CD4-positive, alpha-beta T cell (primary cell): ENCODE measurements at places on chromosomes 11 and 22.

- no peaks in the 10 kb centered on the region for H3K27me3 ChIP-seq
- DNase-seq: no peak
- H3K4me1 ChIP-seq: no peaks in the 10 kb centered on the region
- peaks cover 28% of the 10 kb centered on the region for H3K36me3 ChIP-seq
- H3K27ac ChIP-seq: no peak overlapping the region
These were observed 994 bp downstream of the TAGLN start for GRCh38 chr11:117199916-117200812.

- no peaks in the 10 kb centered on the region for H3K4me1 ChIP-seq
- DNase-seq: no peak
- H3K4me3 ChIP-seq: no peak overlapping the region
- no peak overlapping the region for H3K27ac ChIP-seq
These were observed 517.4 kb downstream of the BUD13 start for GRCh38 chr11:116255321-116255953.

DNA sequence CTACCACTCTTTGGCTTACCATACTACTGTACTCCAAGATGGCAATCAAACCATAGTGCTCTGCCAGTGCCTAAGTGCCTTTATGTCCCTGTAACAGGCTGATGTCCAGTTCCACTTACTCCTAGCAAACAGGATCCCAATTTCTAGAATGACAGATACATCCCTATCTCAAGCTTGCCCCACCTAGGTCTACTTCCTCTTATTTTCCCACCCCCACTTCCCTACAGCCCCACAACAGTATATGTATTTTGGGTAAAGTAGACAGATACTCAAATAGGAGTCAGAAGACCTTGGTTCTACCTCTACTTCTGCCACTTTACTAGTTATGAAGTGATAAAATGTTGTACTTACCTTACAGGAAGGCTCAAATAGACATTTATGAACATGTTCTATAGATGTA lies 24.1 kb downstream of the SIK3 start:
- H3K36me3 ChIP-seq: no peaks in the 10 kb centered on the region
- no peak overlapping the region for H3K27ac ChIP-seq
- no peak overlapping the region for H3K4me3 ChIP-seq
- DNase-seq: no peak
- H3K4me1 ChIP-seq: peaks cover 34% of the 10 kb centered on the region

DNA sequence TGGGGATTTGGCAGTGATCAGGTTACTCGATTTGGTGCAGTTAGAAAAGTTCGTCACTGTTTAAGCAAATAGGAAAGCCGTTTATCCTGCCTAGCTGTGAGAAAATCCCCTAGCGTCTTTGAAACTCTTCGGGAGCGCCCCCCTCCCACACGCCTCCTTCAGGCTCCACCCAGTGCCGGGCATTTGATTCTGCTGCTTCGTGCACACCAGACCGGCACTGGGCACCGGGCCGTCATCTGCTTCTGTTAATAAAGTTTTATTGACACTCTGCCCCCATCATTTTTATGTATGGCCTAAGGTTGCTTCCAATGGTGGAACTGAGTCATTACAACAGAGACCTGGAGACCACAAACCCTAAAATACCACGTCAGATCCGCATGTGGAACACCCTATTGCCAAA lies 50.9 kb downstream of the IGF2 start:
- peaks cover 13% of the 10 kb centered on the region for H3K4me1 ChIP-seq
- DNase-seq: no peak
- H3K36me3 ChIP-seq: no peaks in the 10 kb centered on the region

DNA sequence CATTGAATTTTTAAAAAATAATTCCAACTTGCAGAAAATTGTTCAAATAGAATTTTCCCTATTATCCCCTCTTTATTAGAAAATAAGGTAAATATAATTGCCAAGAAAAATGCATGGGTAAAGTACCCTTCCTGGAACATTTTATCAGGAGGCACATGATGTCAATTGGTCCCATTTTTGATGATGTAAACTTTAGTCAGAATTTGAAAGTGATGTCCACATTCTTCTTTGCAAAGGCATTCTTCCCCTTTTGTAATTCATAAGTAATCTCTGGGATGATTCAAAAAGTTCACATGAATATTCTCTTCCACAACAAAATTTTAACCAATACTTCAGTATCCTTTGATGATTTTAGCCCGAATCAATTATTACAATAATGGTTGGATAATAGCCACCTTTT lies 86.9 kb upstream of the ANO3 start:
- H3K4me3 ChIP-seq: no peak overlapping the region
- H3K36me3 ChIP-seq: no peaks in the 10 kb centered on the region

GRCh38 chr11:118696673-118697226 lies 17.3 kb upstream of the TREH start:
- H3K4me1 ChIP-seq: peaks cover 85% of the 10 kb centered on the region
- H3K4me3 ChIP-seq: no peak overlapping the region
- H3K36me3 ChIP-seq: no peaks in the 10 kb centered on the region
- no peaks in the 10 kb centered on the region for H3K27me3 ChIP-seq
- no peak for DNase-seq
- peak overlapping the region; percentile 16 for H3K27ac ChIP-seq

- H3K36me3 ChIP-seq: no peaks in the 10 kb centered on the region
- no peaks in the 10 kb centered on the region for H3K27me3 ChIP-seq
- H3K27ac ChIP-seq: no peak overlapping the region
- no peaks in the 10 kb centered on the region for H3K4me1 ChIP-seq
These were observed 75.1 kb upstream of the LUZP2 start for GRCh38 chr11:24421766-24422165.

- H3K4me1 ChIP-seq: no peaks in the 10 kb centered on the region
- no peaks in the 10 kb centered on the region for H3K36me3 ChIP-seq
These were observed 190.8 kb downstream of the DSCAML1 start for GRCh38 chr11:117606211-117606610.

- DNase-seq: peak; percentile 33
- H3K36me3 ChIP-seq: no peaks in the 10 kb centered on the region
- peaks cover 38% of the 10 kb centered on the region for H3K27me3 ChIP-seq
- H3K4me3 ChIP-seq: no peak within 1 kb of the TSS
- peaks cover 21% of the 10 kb centered on the region for H3K4me1 ChIP-seq
- H3K27ac ChIP-seq: no peak within 1 kb of the TSS
These were observed at the start of gene SCUBE1 for GRCh38 chr22:43343262-43343669. TSS of gene SCUBE1 (minus strand) at chr22:43343372. CDS start at chr22:43343261, 111 bp downstream.

- no peak overlapping the region for H3K4me3 ChIP-seq
- H3K4me1 ChIP-seq: peaks cover 28% of the 10 kb centered on the region
- H3K36me3 ChIP-seq: no peaks in the 10 kb centered on the region
- H3K27me3 ChIP-seq: no peaks in the 10 kb centered on the region
- DNase-seq: no peak
- H3K27ac ChIP-seq: no peak overlapping the region
These were observed 3.7 kb upstream of the MIEF1 start for GRCh38 chr22:39498368-39498767.

DNA sequence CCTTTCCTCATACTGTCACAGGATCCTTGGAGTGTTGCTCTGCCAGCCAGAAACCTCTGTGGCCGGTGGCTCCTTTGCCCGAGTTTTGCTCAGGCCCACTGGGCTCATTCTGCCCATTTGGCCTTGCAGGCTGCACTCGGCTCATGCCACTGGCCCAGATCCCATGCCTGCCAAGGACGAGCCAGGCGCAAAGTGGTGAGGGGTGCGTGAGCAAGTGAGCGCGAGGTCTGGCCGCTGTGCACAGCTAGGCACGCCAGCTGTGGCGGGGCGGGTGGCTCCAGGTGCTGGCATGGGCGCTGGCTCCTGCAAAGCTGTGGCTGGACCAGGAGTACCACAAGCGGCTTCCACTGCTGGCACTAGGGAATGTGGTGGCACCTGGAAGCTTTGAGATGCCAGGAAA lies 2.8 kb upstream of the RNF141 start:
- peaks cover 13% of the 10 kb centered on the region for H3K4me1 ChIP-seq
- H3K27ac ChIP-seq: no peak overlapping the region
- DNase-seq: no peak
- H3K4me3 ChIP-seq: no peak overlapping the region
- no peaks in the 10 kb centered on the region for H3K36me3 ChIP-seq
- no peaks in the 10 kb centered on the region for H3K27me3 ChIP-seq

GRCh38 chr11:78420255-78420764 lies 2.7 kb upstream of the GAB2 start:
- DNase-seq: peak; percentile 32
- H3K4me1 ChIP-seq: peaks cover 33% of the 10 kb centered on the region
- peaks cover 5% of the 10 kb centered on the region for H3K27me3 ChIP-seq
- no peaks in the 10 kb centered on the region for H3K36me3 ChIP-seq

DNA sequence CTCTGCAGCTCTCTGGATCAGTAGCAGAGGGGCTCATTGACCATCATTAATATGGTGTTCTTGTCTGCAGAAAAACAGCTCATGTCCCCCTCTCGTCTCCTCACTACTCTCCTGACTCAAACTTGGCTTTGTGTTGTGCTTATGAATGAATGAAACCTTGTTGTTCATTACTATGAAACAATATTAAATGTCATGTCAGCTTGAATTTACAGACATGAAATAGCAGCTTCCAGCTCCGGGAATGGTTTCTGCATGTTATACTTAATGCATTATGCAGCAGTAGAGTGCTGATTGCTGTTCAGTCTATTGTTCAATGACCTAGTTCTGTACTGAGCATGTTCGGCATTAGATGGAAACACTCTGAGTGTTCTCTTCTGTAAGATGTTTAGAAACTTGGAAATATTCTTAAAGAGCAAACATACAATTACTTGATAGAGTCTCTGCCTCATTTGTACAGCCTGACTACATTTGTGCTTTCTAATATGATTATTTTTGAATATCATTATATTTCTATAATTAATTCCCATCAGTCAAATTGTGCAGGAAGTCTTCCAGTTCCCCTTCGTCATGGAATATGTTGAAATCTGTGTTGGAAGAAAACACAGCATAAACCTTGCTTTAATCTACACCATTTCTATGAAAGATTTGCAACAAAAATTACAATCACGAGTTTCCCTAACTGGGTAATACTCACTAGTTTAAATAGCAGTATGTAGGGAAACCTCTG lies 340.4 kb downstream of the SOX6 start:
- no peaks in the 10 kb centered on the region for H3K36me3 ChIP-seq
- H3K27ac ChIP-seq: no peak overlapping the region
- no peaks in the 10 kb centered on the region for H3K27me3 ChIP-seq
- DNase-seq: no peak

- H3K27me3 ChIP-seq: no peaks in the 10 kb centered on the region
- H3K4me1 ChIP-seq: peaks cover 73% of the 10 kb centered on the region
These were observed at the start of gene AMPD3 for GRCh38 chr11:10454878-10455631. TSS of gene AMPD3 (plus strand) at chr11:10455264. CDS start at chr11:10461520, 6,256 bp downstream.

GRCh38 chr11:74487875-74488274 lies 5.6 kb downstream of the LIPT2 start:
- H3K36me3 ChIP-seq: peaks cover 3% of the 10 kb centered on the region
- H3K4me3 ChIP-seq: no peak overlapping the region
- peaks cover 3% of the 10 kb centered on the region for H3K4me1 ChIP-seq
- no peak for DNase-seq
- H3K27ac ChIP-seq: no peak overlapping the region

- no peaks in the 10 kb centered on the region for H3K27me3 ChIP-seq
- H3K4me1 ChIP-seq: no peaks in the 10 kb centered on the region
- no peak for DNase-seq
- no peak overlapping the region for H3K4me3 ChIP-seq
These were observed 272.9 kb downstream of the SWAP70 start for GRCh38 chr11:9936754-9937153.

DNA sequence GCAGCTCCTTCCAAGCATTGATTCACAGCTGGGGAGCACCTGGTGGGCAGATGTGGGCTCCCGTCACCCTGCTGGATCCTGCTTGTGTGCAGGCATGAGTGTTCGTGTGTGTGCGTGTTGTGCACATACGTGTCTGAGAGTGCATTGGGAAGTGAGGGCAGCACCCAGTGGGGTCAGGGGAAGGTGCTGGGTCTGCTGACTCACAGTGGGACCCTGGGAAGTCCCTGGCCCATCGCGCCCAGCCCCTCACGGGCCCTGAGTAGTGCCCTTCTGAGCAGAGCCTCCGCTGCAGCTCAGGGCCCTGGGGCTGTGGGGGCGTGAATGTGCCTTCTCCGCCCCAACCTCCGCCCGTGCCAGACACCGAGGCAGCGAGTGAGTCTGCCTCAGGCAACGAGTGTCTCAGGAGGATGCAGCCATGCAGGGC lies 36.8 kb downstream of the WNT11 start:
- H3K36me3 ChIP-seq: no peaks in the 10 kb centered on the region
- no peaks in the 10 kb centered on the region for H3K27me3 ChIP-seq
- no peak overlapping the region for H3K4me3 ChIP-seq
- DNase-seq: no peak
- H3K4me1 ChIP-seq: no peaks in the 10 kb centered on the region

DNA sequence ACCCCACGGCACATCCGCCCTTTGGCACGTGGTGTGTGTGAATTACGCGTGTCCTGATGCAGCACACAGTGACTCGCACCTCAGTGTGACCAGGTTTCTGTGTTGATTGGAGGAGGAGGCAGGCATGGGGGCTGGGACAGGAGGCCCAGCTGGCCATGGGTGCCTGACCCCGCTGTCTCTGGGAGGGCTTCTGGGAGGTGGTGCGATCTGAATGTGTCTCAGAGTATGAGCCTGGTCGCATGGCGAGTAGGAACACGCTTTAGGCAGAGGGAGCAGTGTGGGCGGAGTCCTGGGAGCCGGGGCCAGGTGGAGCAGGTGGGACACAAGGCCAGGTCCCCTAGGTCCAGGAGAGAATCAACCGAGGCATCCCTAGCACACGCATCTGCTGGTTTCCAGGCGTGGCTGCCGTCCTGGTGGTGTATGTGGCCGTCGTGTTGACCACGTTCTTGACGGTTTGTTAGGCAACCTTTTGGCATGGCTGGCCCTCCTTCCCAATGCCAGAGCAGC lies 5.7 kb downstream of the GRAMD4 start:
- H3K27me3 ChIP-seq: no peaks in the 10 kb centered on the region
- H3K27ac ChIP-seq: no peak overlapping the region
- no peak overlapping the region for H3K4me3 ChIP-seq

GRCh38 chr11:1497600-1497999 lies 11.0 kb upstream of the MOB2 start:
- no peak overlapping the region for H3K27ac ChIP-seq
- H3K27me3 ChIP-seq: no peaks in the 10 kb centered on the region
- peaks cover 29% of the 10 kb centered on the region for H3K4me1 ChIP-seq

GRCh38 chr11:47179655-47179991 lies 2.9 kb upstream of the ARFGAP2 start:
- no peak overlapping the region for H3K4me3 ChIP-seq
- peaks cover 17% of the 10 kb centered on the region for H3K27me3 ChIP-seq
- no peak overlapping the region for H3K27ac ChIP-seq
- H3K4me1 ChIP-seq: peaks cover 40% of the 10 kb centered on the region

DNA sequence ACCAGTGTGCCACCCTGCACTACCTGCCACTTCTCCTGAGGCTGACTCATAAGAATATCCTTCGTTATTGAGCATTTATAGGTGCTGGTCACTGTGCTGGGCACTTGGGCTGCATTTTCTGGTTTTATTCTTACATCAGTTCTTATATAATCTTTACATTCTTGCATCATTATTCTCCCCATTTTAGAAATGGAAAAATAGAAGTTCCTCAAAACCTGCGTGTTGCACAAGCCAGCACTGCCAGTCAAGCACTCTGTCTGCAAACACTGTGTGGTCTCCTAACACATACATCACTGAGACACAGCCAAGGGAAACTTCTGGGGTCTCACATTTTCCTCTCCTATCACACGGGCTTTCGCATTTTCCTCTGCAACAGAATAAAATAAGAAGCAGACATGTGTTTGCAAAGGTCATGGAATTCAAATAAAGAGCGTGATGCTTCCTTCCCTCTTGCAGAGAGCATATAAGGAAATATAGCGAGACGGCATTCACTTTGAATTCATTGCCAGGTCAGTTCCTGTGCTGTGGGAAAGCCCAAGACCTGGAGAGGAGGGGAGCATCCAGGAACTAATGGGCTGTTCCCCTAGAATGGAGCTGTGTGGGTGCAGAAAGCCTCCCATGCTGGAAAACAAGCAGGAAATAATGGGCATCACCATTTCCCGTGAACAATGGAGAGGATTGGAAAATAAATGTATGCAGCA lies 73.9 kb upstream of the SEZ6L start:
- no peak for DNase-seq
- no peaks in the 10 kb centered on the region for H3K4me1 ChIP-seq
- H3K36me3 ChIP-seq: no peaks in the 10 kb centered on the region
